ENCODE measurements at places on chromosomes 2 and 18.

DNA sequence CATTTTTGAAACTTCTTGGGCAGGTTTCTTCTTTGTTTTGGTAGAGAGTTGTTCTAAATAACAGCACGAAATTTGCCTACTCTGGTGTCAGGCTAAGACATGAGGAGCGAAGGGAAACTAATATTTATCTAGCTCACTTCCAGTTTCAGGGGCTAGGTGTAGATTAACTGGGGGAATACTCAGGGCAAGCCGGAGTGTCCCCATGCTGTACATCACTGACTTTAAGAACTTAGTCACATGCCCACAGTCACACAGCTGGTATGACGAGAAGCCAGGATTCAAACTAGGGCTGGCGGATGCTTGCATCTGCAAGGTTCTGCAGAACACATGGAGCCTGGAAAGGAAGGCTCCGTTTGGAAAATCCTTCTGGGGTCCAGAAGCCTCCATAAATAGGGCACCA, 133.3 kb downstream of the ALPK2 start:
- DNase-seq, result no peak

- no peak for DNase-seq
These were observed 116.2 kb downstream of the STPG4 start for GRCh38 chr2:47038656-47039488.

DNA sequence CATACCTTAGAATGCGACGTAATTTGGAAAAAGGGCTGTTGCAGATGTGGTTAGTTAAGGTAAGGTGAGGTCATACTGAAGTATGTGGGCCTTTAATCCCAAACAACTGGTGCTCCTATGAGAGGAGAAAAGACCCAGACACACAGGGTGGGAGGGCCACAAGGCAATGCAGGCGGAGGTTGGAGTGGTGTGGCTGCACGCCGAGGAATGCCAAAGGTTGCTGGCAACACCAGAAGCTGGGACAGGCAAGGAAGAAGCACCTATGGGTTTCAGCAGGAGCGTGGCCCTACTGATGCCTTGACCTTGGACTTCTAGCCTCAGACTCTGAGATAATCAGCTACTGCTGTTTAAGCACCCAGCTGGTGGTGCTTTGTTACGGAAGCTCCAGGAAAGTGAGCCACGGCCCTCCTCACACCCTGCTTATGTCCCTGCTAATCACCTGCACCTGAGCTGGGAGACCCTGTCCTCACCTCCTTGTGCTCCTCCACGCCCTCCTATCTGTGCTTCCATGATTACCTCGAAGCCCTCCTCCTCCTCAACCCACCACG, 48.3 kb upstream of the LAMA1 start:
- DNase-seq, result no peak

GRCh38 chr2:227348324-227348723, 23.3 kb downstream of the MFF start:
- DNase-seq, result no peak

DNA sequence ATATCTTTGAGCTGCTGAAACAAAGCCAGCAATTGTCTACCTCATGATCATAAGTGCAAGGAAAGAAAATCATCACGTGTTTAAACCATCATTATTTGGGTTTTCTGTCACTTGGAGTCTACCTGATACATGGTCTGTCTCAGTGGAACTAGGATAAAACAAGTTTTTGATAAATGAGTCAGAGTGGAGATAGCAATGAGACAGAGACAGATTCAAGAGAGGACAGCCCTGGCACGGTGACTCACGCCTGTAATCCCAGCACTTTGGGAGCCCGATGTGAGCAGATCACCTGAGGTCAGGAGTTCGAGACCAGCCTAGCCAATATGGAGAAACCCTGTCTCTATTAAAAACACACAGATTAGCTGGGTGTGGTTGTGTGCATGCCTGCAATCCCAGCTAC, 93.8 kb downstream of the PMAIP1 start:
- no peak for DNase-seq

DNA sequence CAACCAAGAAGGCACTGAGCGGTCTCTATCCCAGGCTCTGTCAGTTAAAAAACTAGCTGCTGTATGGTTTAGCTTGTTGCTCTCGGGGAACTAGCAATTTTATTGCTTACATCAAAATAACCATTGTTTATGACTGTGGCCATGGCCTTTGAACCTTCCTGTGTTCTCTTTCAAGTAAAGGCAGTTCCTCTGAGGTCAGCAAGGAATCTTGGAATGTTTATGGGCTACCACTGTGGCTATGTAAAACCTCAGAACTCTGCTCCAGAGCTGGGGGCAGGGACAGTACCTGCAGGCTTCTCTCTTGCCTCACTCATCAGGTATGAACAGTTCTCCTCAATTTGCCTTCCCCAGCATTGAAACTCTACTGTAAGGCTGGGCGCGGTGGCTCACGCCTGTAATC, 416.0 kb upstream of the NETO1 start:
- no peak for DNase-seq

GRCh38 chr2:8779795-8780671, 57.4 kb downstream of the KIDINS220 start:
- DNase-seq, result no peak
